ENCODE measurements at places on chromosomes 3 and 15.

GRCh38 chr3:4575381-4575780 is 82.2 kb downstream of the ITPR1 start:
- no peak for DNase-seq

DNA sequence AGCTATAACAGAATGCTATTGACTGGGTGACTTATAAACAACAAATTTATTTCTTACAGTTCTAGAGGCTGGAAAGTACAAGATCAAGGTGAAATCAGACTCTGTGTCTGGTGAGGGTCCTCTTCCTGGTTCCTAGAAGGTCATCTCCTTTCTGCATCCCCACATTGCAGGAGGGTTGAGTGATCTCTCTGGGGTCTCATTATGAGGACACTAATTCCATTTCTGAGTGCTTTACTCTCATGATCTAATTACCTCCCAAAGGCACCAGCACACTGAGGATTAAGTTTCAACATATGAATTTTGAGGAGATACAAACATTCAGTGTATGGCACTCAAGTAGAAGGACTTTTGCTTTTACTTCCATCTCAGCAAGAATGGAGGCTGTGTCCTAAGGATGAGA is 534.1 kb upstream of the KCNMB2 start:
- DNase-seq, result no peak

- DNase-seq, result peak; percentile 37
These were observed 61.9 kb upstream of the C3orf80 start for GRCh38 chr3:160163229-160163878.

GRCh38 chr15:101129851-101130380 is 121.9 kb downstream of the CHSY1 start:
- DNase-seq, result no peak

GRCh38 chr3:155308831-155309230 is 15.3 kb upstream of the STRIT1 start:
- no peak for DNase-seq

Data from Kasumi-1 (cell line).